ENCODE measurements at places on chromosomes 4 and X.

GRCh38 chrX:87941841-87942240 is 424.2 kb downstream of the KLHL4 start:
- no peak overlapping the region for H3K4me3 ChIP-seq
- H3K36me3 ChIP-seq: no peaks in the 10 kb centered on the region
- no peaks in the 10 kb centered on the region for H3K4me1 ChIP-seq
- no peaks in the 10 kb centered on the region for H3K27me3 ChIP-seq
- DNase-seq: no peak

DNA sequence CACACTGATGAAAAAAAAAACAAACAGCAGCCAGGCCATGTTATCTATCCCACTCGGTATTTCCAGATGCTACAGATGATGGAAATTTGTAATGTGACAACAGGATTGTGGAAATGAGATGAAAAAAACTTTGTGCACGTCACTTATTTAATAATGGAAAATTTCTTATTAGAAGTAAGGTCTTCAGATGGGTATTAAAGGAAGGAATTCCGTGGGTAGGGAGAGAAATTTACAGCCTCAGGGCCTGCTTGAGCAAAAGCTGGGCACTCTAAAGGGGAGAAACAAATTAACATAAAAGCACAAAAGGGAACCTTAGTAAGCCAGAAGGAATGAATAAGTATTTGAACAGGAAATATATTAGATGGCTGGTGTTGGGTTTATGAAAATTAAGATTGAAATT is 4.2 kb upstream of the PKD2 start:
- DNase-seq: no peak
- H3K27ac ChIP-seq: no peak overlapping the region
- H3K36me3 ChIP-seq: no peaks in the 10 kb centered on the region
- no peak overlapping the region for H3K4me3 ChIP-seq

DNA sequence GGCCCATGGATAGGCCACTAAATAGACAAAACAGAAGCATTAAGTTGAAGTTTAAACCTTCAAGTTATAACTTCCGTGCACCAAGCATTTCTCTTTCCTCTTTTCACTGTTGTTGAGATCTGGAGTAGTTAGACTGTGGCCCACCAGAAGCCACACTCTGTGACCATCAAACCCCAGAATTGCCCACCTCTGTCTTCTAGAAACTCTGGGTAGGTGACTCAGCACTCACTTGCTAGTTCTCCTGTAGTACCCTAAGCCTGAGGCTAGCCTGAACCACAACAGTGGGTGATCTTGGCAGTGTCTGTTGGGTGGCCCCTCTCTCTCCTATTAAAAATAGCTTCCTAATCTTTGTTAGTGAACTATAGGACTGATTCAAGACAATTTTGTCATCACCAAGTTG is 24.6 kb upstream of the CD40LG start:
- H3K27ac ChIP-seq: no peak overlapping the region
- DNase-seq: no peak
- no peaks in the 10 kb centered on the region for H3K27me3 ChIP-seq
- no peak overlapping the region for H3K4me3 ChIP-seq

- DNase-seq: no peak
- H3K4me3 ChIP-seq: no peak overlapping the region
- H3K4me1 ChIP-seq: peaks cover 27% of the 10 kb centered on the region
Measured at GRCh38 chr4:6341696-6342095, 72.0 kb downstream of the WFS1 start.
